ENCODE measurements at places on chromosomes 11 and 22. TPM values are rescaled to one million over a fixed set of nuclear protein-coding genes. Genes with fewer than 3 reads are reported as not detected.

Gene CDHR5
- 0.26 TPM for total RNA-seq

Gene RAG2
- total RNA-seq, result not detected

Gene MICAL3
- total RNA-seq, result 50.1 TPM

Gene E2F8
- total RNA-seq, result not detected

Gene RHOD
- total RNA-seq, result 23.6 TPM

Gene SLC35C1
- total RNA-seq, result under 0.01 TPM

Gene TMEM151A
- total RNA-seq, result 0.27 TPM

Gene CARD16
- not detected for total RNA-seq

GRCh38 chr11:128343135-128343514 is 244.2 kb downstream of the ETS1 start:
- H3K4me1 ChIP-seq, result no peaks in the 10 kb centered on the region
- H3K27me3 ChIP-seq, result no peaks in the 10 kb centered on the region
- DNase-seq, result no peak
- no peak overlapping the region for H3K4me3 ChIP-seq
- no peaks in the 10 kb centered on the region for H3K36me3 ChIP-seq

- no peaks in the 10 kb centered on the region for H3K27me3 ChIP-seq
- H3K27ac ChIP-seq, result no peak overlapping the region
- H3K4me1 ChIP-seq, result peaks cover 3% of the 10 kb centered on the region
- DNase-seq, result no peak
- H3K36me3 ChIP-seq, result no peaks in the 10 kb centered on the region
Observed at GRCh38 chr11:45984192-45984591, 61.7 kb downstream of the LARGE2 start.

GRCh38 chr22:24359452-24360120 is 67.8 kb upstream of the ADORA2A start:
- no peaks in the 10 kb centered on the region for H3K36me3 ChIP-seq
- DNase-seq, result no peak
- no peak overlapping the region for H3K4me3 ChIP-seq
- H3K27ac ChIP-seq, result no peak overlapping the region
- no peaks in the 10 kb centered on the region for H3K4me1 ChIP-seq

GRCh38 chr11:30393012-30393411 is 70.1 kb downstream of the ARL14EP start:
- H3K27me3 ChIP-seq, result no peaks in the 10 kb centered on the region
- H3K36me3 ChIP-seq, result no peaks in the 10 kb centered on the region
- H3K4me1 ChIP-seq, result no peaks in the 10 kb centered on the region

- no peaks in the 10 kb centered on the region for H3K27me3 ChIP-seq
- H3K27ac ChIP-seq, result no peak overlapping the region
Observed at GRCh38 chr11:10600570-10601248, 32.2 kb upstream of the LYVE1 start.

GRCh38 chr11:2731130-2732125 is 31.6 kb upstream of the KCNQ1OT1 start:
- no peak overlapping the region for H3K4me3 ChIP-seq
- H3K27ac ChIP-seq, result no peak overlapping the region
- DNase-seq, result no peak
- no peaks in the 10 kb centered on the region for H3K27me3 ChIP-seq
- H3K4me1 ChIP-seq, result no peaks in the 10 kb centered on the region
- no peaks in the 10 kb centered on the region for H3K36me3 ChIP-seq

DNA sequence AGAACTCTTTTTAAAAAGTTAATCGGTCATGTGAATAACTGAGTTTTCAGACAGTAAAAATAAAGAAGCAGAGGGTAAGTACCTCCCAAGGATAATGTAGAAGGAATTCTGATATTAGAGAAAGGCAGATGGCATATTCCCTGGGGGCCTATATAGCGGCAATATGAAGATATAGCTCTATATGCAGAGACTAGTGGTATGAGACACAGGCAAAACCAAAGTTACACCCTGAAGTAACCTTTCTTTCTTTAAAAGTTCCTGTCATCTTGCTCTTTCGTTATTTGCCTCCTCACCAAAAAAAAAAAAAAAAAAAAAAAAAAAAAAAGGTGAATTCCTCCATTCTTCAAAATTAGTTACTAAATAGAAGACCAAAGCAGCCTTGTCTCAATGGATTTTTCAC is 76.2 kb upstream of the ARHGAP32 start:
- no peaks in the 10 kb centered on the region for H3K27me3 ChIP-seq
- H3K4me3 ChIP-seq, result no peak overlapping the region
- no peak overlapping the region for H3K27ac ChIP-seq
- no peaks in the 10 kb centered on the region for H3K4me1 ChIP-seq

DNA sequence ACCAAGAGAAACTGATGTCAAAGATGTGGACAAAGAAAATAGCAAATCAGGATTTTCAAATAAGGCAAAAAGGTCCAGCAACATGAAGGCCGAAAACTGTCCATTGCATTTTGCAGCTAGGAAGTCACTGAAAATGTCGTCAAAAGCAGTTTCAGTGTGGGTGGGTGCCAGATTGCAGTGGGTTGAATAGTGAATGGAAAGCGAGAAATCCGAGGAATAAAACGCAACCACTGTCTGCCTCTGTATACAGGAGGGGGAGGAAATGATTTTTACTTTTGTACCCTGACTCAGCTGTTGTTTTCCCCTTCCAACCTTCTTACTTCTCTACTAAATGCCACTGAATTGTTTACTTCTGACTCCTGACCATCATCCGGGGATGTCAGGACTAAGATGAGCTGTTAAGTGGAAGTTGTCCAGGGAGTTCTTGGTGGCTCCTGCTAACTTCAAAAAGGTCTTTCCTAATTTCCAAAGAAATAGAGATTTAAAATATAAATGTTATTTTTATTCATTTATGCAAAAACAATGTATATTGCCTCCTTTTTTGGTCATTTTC is 64.9 kb upstream of the BIRC3 start:
- DNase-seq, result no peak
- H3K4me1 ChIP-seq, result no peaks in the 10 kb centered on the region

DNA sequence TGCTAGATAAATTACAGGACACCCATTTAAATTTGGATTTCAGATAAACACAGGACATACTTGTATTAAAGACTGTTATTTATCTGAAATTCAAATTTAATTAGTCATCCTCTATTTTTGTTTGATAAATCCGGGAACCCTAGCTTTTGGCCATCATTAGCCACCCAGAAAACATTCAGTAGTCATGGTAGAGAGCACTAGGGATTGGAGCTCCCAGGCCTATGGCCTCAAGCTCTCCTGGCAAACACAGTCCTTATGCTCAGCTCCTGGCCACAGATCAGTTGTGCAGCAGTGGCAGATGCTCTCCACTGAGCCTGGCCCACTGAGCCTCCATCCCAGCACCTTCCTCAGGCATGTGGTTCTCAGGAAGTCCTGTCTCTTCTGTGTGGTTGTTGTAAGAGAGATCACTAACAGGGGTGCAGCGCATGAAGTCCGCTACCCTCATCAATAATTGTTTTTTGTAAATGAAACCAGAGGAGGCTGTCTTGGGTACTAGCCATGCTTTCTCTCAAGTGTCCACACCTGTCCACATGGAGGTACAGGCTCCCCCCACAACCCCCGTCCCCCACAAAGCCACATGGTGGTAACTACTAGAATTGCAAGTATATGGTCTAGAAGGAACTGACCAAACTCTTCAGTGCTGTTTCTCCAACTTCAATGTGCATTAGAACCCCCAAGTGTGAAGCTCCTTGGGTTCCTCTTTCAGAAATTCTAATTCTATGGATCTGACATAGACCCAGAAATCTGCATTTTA is 1.1 kb upstream of the IRAG1 start:
- no peak for DNase-seq
- H3K4me1 ChIP-seq, result no peaks in the 10 kb centered on the region
- no peaks in the 10 kb centered on the region for H3K36me3 ChIP-seq
- H3K27ac ChIP-seq, result peak overlapping the region; percentile 94
- H3K4me3 ChIP-seq, result no peak overlapping the region
- no peaks in the 10 kb centered on the region for H3K27me3 ChIP-seq

DNA sequence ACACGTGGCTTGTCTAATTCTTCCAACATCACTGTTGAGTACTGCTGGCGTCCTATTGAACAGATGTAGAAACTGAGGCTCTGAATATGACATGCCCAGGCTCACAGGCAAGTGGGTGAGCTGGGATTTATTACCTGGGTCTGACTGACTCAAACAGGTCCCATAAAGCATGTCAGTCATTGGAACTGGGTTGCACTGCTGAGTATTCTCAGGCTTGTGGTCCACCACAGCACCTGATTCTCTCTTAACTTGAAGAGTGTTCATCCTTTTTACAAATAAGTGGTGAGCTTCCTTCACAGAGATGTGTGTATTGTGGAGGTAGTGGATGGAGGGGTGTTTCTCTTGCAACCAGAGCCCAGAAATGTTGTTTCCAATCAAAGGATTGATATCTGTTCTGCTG is 44.5 kb downstream of the SC5D start:
- no peaks in the 10 kb centered on the region for H3K36me3 ChIP-seq
- DNase-seq, result no peak
- H3K27me3 ChIP-seq, result no peaks in the 10 kb centered on the region
- H3K27ac ChIP-seq, result no peak overlapping the region
- no peaks in the 10 kb centered on the region for H3K4me1 ChIP-seq

DNA sequence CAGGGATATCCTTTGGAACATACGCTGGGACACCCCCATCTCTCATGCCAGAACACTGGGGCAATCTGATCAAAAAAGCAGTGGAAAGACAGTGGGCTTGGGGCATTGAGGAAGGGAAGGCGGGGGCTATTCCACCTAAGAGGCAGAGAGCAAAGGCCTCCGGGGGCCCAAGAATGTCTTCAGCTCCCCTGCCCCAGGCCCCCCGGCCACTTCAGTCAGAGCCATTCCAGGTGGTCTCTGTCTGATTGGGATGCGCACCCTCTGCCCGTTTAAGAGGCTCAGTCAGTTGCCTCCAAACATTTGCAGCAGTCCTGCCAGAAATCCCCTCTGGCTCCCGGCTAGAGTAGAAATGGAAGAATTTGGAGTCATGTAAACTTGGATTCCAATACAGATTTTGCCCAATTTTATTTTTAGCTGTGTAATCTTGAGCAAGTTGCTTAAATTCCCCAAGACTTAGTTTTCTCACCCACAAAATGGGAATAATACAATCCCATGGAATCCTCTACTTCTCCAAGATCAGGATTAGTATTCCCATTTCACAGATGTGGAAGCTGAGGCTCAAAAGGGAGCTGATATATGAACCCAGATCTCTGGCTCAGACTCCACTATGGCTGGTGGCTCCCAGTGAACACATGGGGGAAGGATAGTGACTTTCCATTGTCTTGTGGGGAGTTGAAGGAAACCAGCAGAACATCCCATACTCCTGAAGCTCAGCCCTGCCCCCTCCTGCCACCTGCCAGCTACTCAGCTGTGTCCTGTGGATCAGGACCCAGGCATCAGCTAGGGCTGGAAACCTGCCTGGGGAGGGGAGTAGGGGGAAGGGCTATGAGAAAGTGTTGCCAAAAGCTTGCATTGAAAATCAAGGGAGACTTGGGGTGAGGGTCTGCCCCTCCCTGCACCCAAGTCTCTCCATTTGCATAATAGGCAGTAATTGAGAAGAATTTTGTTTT is 6.1 kb upstream of the WNT11 start:
- no peak overlapping the region for H3K4me3 ChIP-seq
- H3K27me3 ChIP-seq, result no peaks in the 10 kb centered on the region

- no peaks in the 10 kb centered on the region for H3K4me1 ChIP-seq
- no peak overlapping the region for H3K4me3 ChIP-seq
- no peak overlapping the region for H3K27ac ChIP-seq
- no peaks in the 10 kb centered on the region for H3K27me3 ChIP-seq
- no peak for DNase-seq
Observed at GRCh38 chr11:119529936-119530335, 107.0 kb upstream of the THY1 start.

- no peaks in the 10 kb centered on the region for H3K27me3 ChIP-seq
- H3K36me3 ChIP-seq, result no peaks in the 10 kb centered on the region
- no peaks in the 10 kb centered on the region for H3K4me1 ChIP-seq
- no peak overlapping the region for H3K4me3 ChIP-seq
- DNase-seq, result no peak
Observed at GRCh38 chr11:1637628-1638027, 8.1 kb downstream of the KRTAP5-5 start.

- H3K27me3 ChIP-seq, result no peaks in the 10 kb centered on the region
- H3K4me3 ChIP-seq, result no peak overlapping the region
- no peak overlapping the region for H3K27ac ChIP-seq
- H3K36me3 ChIP-seq, result no peaks in the 10 kb centered on the region
Observed at GRCh38 chr22:48907591-48907990, 920.1 kb downstream of the BRD1 start.

DNA sequence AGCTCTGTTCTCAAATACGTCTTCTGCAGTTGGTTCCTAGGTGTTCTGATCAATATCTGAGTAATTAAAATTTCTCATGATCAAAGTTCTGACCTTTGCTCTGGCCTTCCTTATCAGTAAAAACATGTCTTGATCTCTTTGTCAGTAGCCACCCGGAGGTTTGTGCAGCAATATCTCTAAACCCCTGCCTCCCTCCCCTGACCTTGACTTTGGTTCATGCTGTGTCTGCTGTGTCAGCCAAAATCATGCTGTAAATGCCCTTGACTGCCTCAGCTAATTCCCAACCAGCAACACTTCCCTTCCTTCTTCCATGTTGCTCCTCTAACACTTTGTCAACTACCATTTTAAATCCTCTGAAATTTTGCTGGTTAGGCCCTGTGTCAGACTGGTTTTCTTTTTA is 424.7 kb downstream of the FAM181B start:
- H3K27me3 ChIP-seq, result no peaks in the 10 kb centered on the region
- H3K4me3 ChIP-seq, result no peak overlapping the region
- no peak for DNase-seq
- no peaks in the 10 kb centered on the region for H3K4me1 ChIP-seq

- no peaks in the 10 kb centered on the region for H3K27me3 ChIP-seq
- H3K36me3 ChIP-seq, result no peaks in the 10 kb centered on the region
- no peak overlapping the region for H3K4me3 ChIP-seq
- DNase-seq, result no peak
- H3K27ac ChIP-seq, result no peak overlapping the region
Observed at GRCh38 chr22:21450858-21451353, 16.3 kb upstream of the TMEM191C start.

- no peaks in the 10 kb centered on the region for H3K27me3 ChIP-seq
- no peak overlapping the region for H3K4me3 ChIP-seq
- no peak for DNase-seq
- peak overlapping the region; percentile 17 for H3K27ac ChIP-seq
Observed at GRCh38 chr11:65609665-65610064, 4.4 kb downstream of the MAP3K11 start.

DNA sequence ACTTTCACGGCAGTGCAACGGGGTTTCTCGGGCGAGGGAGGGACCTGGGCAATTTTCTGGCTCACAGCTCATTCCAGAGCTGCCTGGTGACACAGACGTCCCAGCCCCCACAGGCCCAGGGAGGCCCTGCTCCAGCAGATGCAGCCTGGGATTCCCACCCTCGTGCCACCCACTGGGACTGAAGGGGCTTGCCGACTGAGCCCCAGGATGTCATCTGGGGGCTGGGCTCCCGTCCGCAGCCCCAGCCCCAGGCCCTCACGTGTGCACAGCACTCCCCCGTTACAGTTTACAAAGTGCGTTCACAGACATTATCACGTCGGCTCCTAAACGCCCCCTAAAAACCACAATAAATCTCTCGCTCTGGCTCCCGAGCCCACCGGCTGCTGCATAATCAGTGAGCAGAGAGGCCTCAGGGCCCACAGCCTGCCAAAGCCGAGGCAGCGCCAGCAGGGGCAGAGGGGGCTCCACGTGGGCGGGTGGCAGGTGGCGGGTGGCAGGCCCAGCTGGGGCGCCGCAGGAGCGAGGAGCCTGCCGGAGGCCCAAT is 76.9 kb upstream of the TCF20 start:
- H3K4me3 ChIP-seq, result no peak overlapping the region
- H3K36me3 ChIP-seq, result no peaks in the 10 kb centered on the region
- peaks cover 6% of the 10 kb centered on the region for H3K4me1 ChIP-seq
- no peak overlapping the region for H3K27ac ChIP-seq
- H3K27me3 ChIP-seq, result no peaks in the 10 kb centered on the region
- no peak for DNase-seq

- peaks cover 8% of the 10 kb centered on the region for H3K4me1 ChIP-seq
- H3K27me3 ChIP-seq, result no peaks in the 10 kb centered on the region
- H3K36me3 ChIP-seq, result no peaks in the 10 kb centered on the region
- peak within 1 kb of the TSS; percentile 45 for H3K4me3 ChIP-seq
- H3K27ac ChIP-seq, result peak within 1 kb of the TSS; percentile 82
Observed at GRCh38 chr22:42720263-42721044, at the start of gene A4GALT. A4GALT (minus strand) TSS chr22:42720870; CDS start chr22:42693951, 26,919 bp downstream.
